HS-5 (cell line): ENCODE measurements at places on chromosomes 7 and 10.

- no peak for DNase-seq
Observed at GRCh38 chr10:58968389-58968755, 208.1 kb upstream of the PHYHIPL start.

- DNase-seq = no peak
Observed at GRCh38 chr7:133645884-133646391, 393.1 kb downstream of the EXOC4 start.

DNA sequence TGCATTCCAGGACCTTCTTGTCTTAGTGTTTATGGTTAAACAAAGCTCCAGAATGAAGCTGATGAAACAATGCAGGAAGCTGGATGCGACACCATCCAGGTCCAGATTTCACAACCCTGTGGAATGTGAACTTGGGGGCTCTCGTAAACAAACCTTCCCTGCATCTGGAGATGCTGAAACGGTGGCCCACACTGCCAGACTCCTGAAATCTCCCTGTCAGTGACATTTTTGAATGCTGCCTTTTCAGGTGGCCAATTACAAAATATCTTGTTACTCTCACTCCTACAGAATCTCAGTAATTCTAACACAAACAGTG is 18.8 kb downstream of the VIPR2 start:
- no peak for DNase-seq

GRCh38 chr7:55437375-55437774 is 72.2 kb downstream of the LANCL2 start:
- DNase-seq = no peak

- no peak for DNase-seq
Observed at GRCh38 chr7:97973206-97973658, 16.8 kb downstream of the OCM2 start.

DNA sequence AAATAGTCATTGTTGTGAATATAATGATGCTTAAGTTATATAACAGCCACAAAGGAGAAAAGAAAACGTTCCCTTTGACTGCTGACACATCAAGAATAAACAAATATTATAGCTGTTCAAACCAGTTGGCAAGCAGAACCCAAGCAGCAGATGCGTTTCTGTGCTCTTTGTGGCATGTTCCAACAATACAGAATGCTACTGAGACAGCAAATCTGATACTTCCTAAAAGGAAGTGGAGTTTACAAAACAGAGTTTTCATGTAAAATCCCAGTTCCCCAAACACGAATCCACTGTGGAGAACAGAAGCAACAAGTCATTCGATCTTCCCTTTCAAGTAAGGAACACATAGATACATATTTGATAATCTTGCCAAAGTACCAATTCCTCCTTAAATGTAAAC is 170.9 kb upstream of the ASAH2 start:
- no peak for DNase-seq

DNA sequence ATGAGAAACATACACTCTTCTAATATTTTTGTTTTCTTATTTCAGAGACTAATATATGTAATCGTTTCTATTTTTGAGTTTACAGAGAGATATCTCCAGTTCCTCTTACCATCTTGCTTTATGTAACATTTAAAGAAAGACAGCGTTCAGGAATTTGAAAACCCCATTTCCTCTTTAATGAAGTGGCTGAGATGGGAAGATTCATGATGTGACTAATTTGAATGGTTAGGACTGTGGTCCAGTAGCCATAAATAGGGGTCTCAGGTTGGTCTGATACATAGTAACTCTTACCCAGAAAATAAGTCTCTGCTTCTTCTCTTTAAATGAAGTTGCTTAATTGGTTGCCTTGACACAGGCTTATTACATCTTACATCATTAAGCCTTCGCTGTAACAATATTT is 6.9 kb downstream of the KMT2E start:
- DNase-seq = no peak

DNA sequence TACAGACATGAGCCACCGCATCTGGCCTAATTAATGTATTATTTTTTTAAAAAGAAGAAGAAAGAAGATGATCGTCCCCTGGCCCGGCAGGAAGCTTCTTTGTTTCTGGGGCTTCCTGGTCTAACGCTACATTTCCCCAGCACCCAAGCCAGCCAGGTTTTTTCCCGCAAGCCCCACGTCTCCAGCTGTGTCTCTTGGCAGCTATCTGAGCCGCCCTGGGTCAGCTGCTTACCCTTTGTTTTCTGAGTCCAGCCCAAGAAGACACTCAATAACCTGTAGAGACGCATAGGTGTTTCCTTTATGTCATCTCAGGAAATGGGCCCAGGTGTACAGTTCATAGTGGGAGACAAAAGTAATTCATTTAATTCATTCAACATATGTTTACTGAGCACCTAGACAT is 110.2 kb downstream of the MTPAP start:
- no peak for DNase-seq

DNA sequence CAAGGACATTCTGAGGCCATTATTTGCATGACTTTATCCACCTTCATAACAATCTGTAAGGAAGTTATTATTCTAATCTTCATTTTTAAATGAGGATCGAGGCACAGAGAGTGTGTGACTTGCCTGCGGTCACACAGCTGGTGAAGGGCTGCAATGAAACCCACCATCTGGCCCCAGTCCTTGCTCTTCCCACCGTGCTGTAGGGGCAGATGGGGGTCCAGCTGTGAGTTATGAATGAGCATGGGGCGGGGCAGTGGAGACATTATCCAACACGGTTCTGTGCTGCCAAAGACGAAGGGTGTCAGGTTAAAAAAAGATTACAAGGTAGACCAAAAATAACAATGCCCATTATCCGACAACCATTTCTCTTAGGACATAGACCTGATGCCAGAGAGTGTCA is 417.5 kb upstream of the MGMT start:
- no peak for DNase-seq

DNA sequence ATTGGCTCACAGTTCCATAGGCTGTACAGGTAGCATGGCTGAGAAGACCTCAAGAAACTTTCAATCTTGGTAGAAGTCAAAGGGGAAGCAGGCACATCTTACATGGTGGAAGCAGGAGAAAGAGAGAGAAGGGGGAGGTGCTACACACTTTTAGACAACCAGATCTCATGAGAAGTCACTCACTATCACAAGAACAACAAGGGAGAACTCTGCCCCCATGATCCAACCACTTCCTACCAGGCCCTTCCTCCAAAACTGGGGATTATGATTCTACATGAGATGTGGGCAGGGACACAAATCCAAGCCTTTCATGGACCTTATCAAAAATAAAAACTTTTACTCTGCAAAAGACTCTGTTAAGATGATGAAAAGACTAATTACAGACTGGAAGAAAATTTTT is 183.2 kb upstream of the TRIM24 start:
- no peak for DNase-seq

- no peak for DNase-seq
Observed at GRCh38 chr10:118271671-118272070, 70.5 kb downstream of the FAM204A start.

GRCh38 chr7:85471307-85471706 is 284.5 kb upstream of the SEMA3D start:
- no peak for DNase-seq

DNA sequence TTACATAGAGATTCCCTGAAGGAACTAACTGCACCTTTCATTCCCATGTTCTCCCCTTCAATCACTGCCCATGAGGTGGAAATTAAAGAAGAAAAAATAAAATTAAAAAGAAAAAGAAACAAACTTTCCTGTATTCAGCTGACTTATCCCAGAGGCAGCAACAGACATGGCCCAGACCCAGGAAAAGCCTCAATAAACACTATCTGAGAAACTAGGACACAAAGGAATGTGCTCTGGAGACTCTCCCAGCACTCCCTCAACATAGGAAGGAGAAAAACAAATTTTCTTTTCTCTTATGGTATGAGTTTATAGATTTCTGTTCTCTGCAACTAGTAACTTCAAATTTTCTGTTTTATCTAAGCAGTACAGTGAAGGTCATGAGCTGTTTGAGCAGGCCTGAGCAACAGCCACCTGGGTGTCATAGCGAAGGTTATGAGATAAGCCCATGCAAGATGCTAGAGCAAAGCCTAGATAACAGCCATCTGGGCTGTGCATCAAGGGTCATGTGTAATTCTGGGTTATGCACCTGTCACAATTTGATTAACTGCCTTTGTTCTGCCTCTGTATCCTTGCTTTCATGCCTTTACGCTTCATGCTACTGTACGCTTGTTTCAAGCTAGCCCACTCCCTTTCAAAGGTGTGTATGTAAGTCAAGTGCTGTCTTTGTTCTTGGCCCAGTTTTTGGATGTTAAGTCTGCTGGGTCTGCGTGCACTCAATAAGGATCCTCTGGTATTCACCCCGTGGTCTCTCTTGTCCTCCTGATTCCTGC is 11.0 kb upstream of the OR6B1 start:
- no peak for DNase-seq

GRCh38 chr10:11949152-11949551 is 93.5 kb downstream of the UPF2 start:
- no peak for DNase-seq

- DNase-seq = no peak
Observed at GRCh38 chr7:2416063-2416462, 12.7 kb downstream of the CHST12 start.

DNA sequence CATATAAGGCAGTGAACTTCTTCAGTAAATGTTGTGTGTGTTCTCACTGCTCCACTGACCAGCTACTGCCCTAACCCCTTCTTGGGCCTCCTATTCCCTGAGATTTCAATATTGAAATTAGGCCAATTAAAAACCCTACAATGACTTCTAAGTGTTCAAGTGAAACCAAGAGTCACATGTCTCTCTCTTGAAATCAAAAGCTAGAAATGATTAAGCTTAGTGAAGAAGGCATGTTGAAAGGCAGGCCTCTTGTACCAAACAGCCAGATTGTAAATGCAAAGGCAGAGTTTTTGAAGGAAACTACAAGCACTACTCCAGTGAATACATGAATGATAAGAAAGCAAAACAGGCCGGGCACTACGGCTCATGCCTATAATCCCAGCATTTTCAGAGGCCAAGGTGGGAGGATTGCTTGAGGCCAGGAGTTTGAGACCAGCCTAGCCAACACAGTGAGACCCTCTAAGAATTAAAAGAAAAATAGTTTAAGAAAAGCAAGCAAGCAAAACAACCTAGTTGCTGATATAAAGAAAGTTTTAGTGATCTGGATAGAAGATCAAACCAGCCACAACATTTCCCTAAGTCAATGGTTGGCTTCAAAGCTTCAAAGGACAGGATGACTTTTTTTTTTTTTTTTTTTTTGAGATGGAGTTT is 22.3 kb downstream of the BRAF start:
- DNase-seq = no peak

DNA sequence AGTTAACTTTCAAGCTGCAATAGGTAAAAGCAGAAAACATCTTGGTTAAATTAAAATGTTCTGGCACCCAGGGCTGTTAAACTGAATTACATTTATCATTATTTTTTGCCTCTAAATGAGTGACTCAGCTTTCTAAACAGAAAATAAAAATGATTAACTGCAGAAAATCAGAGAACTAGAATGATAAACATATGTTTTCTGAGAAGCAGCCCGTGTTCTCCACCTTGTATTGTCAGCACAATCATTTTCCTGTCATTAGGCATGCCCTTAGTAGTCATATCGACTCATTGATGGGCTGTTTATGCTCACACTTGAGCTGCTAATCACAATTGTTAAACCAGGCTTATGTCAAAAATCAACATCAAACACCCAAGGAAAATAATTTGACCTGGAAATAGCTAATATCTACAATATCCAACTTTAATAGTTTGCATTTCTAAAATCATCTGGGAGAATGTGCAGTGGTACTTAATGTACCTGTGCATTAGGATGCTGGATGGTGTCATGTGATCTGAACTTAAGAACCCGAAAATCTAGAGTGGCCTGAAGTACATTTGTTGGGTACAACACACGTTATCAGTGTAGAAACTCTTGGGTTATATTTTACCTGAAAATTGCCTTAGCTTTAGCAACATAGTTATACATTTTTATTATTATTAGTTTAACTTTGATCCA is 2.3 kb downstream of the MDFIC start:
- no peak for DNase-seq

GRCh38 chr7:26398756-26399509 is 107.3 kb downstream of the SNX10 start:
- no peak for DNase-seq

DNA sequence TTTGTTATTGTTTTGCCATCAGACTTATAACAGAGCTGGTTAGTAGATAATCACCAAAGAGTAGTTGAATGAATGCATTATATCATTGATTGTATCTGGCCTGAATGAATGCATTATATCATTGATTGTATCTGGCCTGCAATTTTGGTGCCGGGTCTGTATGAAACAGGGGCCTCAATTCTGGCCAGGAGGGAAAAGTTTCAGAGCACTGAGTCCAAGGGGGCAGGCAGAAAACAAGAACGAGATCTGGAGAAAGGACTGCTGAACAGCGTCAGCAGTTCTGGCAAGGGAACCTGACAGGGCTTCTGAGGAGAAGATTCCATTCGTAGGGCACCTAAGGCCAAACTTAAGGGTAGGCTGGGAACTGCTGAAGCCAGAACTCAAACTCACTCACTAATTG is 128.0 kb downstream of the SEMA3C start:
- no peak for DNase-seq
